ENCODE measurements at places on chromosomes 12 and 14.

GRCh38 chr14:76273346-76273745 lies 102.6 kb upstream of the ESRRB start:
- no peak for DNase-seq

DNA sequence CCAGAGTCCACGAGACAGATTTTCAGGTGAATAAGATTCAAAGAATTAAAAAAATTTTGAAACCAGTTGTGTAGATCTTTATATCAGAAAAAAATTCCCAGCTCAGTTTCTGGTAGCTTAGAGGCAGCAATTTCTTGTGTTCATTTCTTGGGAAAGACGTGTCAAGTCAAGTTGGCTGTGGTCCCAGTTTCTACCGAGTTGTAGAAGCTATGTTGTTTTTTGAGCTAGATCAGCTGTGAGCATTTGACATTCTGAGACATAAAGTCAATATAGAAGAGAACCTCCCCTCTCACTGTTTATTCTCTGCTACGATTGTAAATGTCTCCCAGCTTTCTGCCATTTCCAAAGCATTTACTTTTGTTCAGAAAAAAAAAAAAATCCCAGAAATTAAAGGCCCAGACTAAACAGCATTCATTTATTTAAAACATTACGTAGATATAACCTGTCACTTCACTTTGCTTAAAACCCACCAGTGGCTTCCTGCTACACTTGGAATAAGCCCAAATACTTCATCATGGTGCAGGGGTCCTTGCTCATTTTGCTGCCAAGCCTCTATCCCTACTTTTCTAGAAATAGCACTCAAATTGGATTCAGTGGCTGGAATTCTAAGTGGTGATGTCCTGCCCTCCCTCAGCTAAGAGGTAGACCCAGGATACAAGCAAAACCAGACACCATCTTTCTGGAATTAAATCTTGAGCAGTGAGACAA lies 20.6 kb upstream of the PYGL start:
- DNase-seq = no peak

DNA sequence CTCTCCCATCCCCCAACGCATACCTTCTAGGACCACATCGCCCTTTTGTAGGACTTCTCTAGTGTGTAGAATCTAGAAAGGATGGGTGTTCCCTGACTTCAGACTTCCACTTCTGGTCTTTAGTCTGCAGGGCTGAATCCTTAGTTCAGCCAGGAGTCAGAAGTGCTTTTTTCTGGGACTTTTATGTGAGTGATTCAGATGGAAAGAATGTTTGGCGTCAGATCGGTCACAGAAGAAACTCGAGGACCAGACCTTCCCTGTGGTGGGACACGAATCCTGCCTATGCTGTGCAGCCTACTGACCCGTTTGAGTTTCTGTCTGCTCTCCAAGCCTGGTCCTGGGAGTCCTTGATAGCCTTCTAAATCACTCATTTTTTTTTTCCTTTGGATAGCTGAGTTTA lies 165.4 kb upstream of the SSTR1 start:
- no peak for DNase-seq

GRCh38 chr12:54390176-54390667 lies 5.7 kb upstream of the ZNF385A start:
- DNase-seq = peak; percentile 38

DNA sequence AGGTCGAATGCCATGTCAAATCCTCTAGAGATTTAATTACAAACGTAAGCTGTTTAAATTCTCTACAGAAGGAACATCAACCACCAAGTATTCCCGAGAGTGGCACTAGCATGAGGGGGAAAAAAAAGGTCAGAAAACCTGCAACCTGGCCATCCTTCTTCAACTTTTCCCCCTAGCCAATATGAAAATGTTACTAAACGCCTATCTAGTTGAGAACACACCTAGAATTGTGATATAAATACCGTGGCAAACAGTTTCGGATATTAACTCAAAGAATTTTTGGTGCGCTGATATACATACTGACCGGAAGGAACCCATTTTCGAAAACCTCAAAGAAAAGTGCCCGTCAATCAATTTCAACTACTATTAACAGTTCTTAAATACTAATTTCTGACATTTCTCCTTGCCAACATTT lies 1.8 kb downstream of the HNRNPC start:
- no peak for DNase-seq

DNA sequence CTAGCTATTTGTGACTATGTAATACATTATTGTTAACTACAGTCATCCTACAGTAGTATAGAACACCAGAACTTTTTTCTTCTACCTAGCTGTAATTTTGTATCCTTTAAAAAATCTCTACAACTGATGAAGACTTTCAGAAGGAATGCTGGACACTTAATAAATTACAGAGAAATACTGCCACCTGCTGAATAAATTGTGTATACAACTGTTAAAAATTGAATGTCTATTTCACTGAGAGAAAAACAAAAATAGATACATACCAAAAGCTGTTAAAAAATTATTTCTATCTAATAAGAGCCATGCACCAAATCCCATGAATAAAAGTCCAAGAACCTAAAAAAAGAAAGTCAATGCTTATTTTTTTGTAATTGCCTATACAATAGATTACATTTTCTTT lies 6.6 kb downstream of the TSPAN19 start:
- peak; percentile 60 for DNase-seq

- DNase-seq = no peak
These were observed 43.3 kb downstream of the ADCK1 start for GRCh38 chr14:77843195-77843594.

- DNase-seq = peak; percentile 95
These were observed 31.1 kb downstream of the SSH1 start for GRCh38 chr12:108826101-108826806.

- no peak for DNase-seq
These were observed 36.1 kb upstream of the NUAK1 start for GRCh38 chr12:106174876-106175275.

DNA sequence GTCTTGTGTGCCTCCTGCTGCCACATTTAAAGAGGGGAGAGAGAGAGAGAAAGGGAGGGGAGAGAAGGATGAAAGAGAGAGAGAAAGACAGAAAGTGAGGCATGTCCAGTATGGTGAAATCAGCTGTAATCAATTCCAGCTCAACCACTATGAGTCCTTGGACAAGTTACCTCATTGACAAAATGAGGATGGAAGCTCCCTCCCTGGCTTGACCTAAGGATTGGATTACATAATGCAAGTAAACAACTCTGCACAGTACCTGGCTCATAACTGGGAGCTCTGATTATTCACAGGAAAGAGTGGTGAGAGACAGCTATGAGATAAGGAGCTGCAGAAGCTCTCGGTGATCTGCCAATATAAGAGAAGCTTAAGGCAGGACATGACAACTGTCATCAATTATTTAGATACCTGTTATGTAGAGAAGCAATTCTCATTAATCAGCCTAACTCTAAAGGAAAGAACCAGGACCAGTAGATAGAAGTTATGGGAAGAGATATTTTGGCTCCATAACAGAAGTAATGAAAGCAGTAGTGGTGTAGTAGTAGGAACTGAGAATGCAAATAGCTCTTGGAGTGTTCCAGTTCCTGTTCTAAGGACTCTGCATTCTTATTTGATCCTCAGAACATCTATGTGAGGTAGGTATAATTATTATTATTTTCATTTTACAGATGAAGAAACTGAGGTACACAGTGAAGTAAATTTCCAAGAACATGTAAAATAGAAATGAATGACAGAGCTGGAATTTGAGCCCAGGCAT lies 791.6 kb downstream of the DIO2 start:
- no peak for DNase-seq

GRCh38 chr12:22268406-22268805 lies 66.1 kb downstream of the ST8SIA1 start:
- DNase-seq = no peak

DNA sequence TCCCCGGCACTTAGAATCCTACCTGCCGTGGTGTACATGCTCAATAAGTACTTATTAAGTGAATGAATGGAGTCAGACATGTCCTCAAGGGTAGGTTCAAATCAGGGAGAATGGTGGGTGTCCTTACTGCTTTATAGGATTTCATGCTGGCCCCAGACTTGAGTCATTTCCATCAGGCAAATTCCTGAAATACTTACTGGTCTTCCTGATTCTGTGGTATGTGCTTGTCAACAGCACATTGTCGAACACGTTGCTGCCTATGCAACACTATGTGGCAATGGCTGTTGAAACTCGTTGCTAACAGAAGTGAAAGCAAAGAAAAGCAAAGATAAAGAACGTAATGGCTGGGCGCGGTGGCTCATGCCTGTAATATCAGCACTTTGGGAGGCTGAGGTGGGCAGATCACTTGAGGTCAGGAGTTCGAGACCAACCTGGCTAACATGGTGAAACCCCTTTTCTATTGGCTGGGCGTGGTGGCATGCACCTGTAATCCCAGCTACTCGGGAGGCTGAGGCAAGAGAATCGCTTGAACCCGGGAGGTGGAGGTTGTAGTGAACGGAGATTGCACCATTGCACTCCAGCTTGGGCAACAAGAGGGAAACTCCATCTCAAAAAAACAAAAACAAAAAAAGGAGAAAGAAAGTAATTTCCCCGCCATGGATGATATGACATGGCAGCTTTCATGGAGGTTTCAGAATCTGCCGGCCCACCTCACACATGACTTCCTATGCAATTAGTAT lies 214.9 kb downstream of the ZFP36L1 start:
- peak; percentile 87 for DNase-seq

DNA sequence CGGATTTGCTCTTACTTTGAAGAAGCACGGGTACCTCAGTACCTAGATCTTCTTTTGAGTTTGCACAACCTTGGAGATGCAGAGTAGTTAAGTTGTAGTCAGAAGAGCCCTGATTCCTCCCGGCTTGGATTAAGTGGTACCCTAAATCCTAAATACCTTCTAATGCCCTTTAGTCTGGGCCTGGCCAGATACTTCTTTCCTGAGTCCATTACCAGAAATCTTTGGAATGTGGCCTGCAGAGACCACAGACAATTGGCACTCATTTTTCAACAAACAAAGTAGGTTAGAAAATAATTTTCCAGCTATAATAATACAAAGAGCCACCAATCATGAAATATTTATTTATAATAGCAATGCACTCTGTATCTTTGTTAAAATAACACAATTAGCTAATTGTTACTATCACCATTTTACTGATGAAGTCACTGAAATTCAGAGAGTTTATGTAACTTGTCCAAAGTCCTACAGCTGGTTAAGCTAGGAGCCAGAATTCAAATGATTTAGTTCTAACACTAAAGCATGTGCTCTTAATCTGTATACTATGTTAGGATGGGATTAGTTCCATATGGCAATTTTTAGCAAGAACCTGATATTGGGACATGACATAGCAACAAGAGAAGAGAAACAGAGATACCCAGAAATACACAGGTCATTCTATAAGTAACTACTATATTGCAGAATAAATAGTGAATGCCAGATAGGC lies 132.1 kb upstream of the PDZRN4 start:
- no peak for DNase-seq

- peak; percentile 21 for DNase-seq
These were observed 720.5 kb downstream of the VRK1 start for GRCh38 chr14:97517566-97518234.

- peak; percentile 87 for DNase-seq
These were observed 11.5 kb downstream of the RITA1 start for GRCh38 chr12:113196990-113197389.

DNA sequence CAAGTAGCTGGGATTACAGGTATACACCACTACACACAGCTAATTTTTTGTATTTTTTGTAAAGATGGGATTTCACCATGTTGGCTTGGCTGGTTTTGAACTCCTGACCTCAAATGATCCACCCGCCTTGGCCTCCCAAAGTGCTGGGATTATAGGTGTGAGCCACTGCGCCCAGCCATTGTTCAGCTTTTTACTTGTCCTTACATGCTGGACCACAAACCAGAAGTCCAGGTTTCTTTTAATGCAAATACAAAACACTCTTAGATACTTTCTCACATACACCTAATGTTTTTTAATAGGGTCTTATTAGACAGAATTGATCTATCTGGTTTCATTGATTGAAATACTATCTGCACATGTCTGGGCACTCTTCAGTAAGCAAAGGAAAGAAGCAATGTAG lies 40.5 kb downstream of the BTG1 start:
- DNase-seq = no peak

DNA sequence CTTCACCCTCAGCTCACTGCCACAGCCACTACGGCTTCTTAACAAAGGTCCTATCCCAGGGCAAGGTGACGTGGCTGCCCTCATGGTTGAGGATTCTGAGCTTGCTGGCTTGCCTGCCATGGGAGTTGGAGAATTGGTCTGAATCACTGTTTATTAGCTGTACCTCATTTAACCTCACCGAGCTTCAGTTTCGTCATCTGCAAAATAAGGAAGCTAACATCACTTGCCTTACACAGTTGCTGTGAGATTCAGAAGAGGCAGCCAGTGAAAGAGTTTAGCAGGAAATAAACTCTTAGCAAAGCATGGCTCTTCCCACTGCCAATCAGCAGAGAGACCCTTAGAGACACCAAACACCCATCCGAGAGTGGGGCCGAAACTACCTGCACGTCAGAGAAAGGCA lies 90.1 kb upstream of the KCNA1 start:
- DNase-seq = peak; percentile 80

GRCh38 chr12:43462080-43462479 lies 89.9 kb downstream of the ADAMTS20 start:
- no peak for DNase-seq

DNA sequence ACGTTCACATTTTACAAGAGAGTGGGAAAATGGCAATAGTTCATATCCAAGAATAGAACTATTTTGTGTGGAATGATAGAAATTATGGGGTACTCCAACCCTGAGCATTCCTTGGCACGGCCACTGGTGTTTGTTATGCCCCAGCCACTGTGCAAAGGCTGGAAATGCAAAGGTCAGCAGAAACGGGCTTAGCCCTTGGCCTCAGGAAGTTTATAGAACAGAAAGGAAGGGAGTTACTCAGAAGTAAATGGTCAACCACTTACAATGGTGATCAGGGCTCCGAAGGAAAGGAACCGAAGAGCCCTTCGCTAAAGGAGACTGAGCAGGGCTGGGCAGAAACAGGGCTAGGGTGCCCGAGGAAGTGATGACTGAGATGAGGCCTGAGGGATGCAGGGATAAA lies 45.1 kb downstream of the KICS2 start:
- no peak for DNase-seq

DNA sequence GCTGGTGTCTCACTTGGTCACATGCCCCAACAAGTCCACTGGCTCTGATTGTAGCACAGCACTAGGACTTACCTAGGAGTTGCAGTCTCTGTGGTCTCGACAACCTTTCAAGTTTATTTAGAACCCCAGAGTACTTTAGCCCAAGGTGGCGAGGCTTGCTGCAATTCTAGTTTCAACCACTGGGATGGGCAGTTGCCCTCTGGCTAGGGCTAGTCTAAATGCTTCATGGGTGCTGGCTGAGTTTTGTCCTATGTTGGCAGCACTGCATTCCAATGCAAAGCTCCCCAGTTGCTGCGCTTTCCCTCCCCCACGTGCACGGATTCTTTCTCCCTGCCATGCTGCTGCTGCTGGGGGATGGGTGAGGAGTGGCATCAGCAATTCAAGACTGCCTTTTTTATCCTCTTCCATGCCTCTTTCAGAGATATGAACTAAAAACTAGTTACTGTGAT lies 207.9 kb downstream of the SYNE2 start:
- DNase-seq = peak; percentile 19

DNA sequence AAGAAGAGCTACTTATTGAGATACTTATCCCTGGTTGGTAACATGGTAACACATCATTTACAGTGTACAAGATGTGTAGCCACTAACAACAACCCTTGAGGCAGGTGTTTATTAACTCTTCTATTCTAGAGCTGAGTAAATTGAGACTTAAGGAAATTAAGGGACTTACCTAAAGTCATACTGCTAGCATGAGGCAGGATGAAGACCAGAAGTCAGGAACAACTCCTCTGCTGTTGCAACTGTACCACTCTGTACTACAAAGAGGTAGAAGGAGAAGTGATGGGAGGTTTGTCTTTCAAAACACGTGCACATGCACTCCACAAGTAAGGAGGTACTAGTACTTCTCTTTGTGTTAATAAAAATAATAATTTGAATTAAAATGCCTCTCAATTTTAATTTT lies 79.9 kb downstream of the LLPH start:
- DNase-seq = no peak

- peak; percentile 82 for DNase-seq
These were observed 54.3 kb downstream of the CLMN start for GRCh38 chr14:95265106-95266094.

Data from suppressor macrophage treated with lipopolysaccharide for 1 hour (primary cell).